RWPE1 (cell line): ENCODE measurements at places on chromosomes 5 and 9.
A peak's percentile ranks its signal among the peaks of the same experiment; 100 is the strongest.

DNA sequence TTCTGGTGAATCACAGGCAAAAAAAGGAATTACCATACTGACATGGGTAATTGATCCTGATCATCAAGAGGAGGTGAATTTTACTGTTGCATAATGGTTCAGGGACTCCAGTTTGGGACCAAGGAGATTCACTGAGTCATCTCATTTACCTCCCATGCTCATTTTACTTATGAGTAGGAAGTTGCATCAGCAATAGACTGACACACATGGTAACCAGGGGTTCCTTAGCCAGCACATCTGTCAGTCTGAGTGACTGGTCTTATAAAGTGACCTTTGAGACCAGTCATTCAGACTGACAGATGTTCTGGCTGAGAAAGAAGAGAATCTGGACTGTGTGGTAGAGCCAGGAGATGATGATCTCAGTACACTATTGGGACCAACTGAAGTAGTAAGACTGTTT is 384.6 kb upstream of the CD180 start:
- DNase-seq, result peak; percentile 16

- no peak for DNase-seq
These were observed 155.9 kb upstream of the ATP10B start for GRCh38 chr5:161007879-161008278.

DNA sequence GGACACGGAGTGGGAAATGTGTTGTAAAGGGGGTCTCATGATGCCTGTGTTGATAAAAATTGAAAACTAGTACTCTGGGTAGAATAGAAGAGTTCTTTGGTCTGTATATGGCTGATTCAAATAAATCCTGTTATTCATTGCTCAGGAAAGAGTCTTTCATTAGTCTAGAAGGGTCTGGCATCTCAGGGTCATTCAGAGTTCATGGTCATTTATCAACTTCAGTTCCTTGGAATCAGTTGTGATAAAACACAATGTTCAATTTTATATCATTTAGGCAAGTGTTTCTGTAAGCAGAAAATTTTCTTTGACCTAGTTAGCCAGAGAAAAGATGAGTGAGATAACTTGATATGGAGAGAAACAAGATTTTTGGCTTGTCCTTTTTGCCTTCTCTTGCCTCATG is 36.3 kb downstream of the SPATA31D1 start:
- no peak for DNase-seq

- DNase-seq, result no peak
These were observed 10.2 kb upstream of the ERMP1 start for GRCh38 chr9:5842929-5843793.

DNA sequence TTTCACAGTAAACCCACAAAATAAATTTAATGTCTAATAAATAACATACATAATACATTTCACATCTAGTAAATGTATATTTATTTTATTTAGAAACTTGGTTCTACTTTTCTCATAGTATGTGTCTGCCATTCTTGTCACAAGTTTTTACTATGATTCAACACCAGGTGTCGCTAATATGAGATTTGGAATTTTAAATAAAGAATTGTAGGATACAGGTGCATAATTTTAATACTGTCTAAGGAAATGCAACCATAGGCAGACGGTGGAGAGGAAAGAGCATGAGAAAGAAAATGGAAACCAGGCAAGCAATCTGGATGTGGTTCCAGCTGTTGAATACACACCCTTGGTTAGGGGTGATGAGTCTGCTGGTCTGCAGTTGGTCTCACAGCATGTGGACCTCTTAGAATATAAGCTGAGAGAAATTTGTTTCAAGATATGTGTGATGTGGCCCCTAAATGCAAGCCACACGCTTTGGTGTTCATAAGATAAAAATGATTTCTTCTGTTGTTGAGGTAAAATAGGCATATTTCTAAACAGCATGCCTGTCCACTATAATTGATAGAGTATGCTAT is 114.7 kb upstream of the TXNDC8 start:
- peak; percentile 11 for DNase-seq

DNA sequence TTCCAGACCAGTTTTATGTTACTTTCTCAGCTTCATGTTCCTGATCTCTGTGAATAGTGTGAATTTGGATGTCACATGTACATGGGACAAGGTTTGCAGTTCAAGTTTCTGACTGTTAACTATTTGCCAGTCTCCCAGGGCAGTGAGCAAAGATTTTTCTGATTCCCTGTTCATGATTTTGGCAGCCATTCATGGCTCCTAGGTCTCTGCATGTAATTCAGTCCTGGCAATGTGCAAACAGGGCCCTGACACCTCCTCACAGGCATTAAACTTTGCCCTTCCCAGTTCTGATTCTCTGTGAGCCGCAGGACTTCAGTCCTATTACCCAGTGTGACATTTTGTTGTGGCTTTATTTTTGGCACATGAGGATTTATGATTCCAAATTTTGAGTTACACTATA is 349.7 kb downstream of the ARRDC3 start:
- no peak for DNase-seq

DNA sequence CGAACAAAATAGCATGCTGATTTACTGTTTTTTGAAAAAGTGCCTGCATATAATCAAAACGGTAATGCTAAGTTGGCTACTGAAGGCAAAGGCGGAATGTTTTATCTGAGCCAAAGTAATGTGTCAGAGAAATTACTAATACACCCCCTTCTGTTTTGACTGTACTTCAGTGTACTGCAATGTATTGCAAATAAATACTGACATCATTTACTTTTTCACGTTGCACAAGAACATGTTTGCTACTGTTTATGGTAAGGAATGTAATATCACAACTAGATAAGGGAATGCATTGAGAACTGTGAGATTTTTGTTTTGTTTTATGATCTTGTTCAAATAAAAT is 813 bp upstream of the AGTPBP1 start:
- DNase-seq, result peak; percentile 44

- DNase-seq, result no peak
These were observed 145.5 kb upstream of the MAP3K1 start for GRCh38 chr5:56669534-56670483.

- no peak for DNase-seq
These were observed 29.7 kb downstream of the PITX1 start for GRCh38 chr5:135004376-135004775.

DNA sequence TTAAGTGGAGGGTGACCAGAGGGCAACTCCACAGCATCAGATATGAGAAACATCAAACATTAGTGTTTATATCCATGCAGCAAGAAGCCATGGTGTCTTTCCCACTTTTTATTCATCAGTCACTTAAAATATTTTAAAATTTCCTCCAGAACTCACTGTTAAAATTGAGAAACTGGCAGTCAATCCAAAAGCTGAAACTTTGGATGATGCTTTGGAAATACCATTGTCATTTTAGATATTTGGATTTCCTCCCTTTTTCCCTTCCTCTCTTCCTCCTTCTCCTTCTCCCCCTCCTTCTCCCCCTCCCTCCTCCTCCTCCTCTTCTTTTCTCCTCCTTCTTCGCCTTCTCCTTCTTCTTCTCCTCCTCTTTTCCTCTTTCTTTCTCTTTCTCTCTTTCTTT is 33.1 kb upstream of the NTRK2 start:
- no peak for DNase-seq

DNA sequence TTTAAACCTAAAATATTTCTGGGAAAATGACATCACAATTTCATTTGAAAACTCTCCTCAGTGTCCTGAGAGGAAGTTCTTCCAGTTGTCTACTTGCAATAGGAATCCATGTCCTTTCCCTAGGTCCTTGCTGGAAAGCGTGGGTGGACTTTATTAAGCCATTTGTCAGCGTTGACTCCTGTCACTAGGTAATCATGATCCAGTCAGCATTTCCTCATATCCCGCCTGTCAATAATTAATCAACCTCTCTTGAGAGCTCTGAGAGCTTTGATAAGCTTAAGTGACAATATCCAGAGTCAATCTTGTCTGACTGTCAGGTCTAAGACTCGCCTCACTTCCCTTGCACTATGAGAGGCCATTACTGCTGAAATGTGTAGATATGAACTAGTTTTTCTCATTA is 107.2 kb upstream of the SLIT3 start:
- DNase-seq, result no peak

DNA sequence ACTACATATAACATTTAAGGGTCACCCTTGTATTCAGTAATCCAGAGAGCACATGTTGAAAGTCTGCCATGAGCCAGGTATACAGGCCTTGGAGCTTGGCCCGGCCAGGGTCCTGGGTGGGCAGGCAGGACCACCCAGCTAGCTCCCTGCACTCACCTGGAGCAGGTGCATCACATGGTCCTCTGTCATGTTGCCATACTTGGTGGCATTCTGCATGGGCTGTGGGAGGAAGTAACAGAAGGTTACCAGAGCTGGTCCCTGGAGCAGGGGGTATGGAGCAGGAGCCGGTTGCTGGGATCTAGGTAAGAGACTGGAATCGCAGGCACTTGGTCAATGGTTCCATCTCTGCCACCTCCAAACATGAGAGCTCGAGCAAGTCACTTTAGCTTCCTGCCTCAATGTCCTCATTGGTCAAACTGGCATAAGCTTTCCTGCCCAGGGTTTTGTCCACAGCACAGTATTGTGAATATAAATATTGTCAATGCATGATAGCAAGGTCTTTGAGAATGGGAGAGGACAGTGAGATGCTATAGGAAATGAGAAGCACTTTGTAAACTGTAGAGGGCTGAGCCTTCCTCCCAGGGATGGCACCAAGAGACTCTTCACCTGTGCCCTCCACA is 6.5 kb downstream of the CD74 start:
- no peak for DNase-seq

GRCh38 chr5:174649391-174649790 is 75.0 kb upstream of the MSX2 start:
- no peak for DNase-seq

DNA sequence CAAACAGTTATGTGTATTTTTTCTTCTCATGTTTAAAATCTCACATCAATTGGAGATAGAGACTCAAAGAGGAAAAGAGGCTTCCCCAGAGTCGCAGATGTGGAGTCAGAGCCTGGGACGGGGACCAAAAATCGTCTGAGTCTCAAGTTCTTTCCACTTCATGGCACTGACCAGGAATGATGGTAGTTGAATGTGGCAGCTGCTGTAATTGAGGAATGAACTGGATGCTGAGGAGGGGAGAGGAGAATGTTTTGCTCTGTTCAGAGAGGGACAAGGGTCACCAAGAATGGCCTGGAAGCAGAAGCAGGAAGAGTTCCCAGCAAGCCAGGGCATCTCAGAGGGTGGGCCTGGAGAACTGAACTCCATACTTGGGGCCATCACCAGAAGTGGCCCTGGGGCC is 103.9 kb downstream of the NSG2 start:
- no peak for DNase-seq

GRCh38 chr9:134459164-134459563 is 132.9 kb downstream of the RXRA start:
- DNase-seq, result no peak

- no peak for DNase-seq
These were observed 66.2 kb downstream of the SIL1 start for GRCh38 chr5:139131921-139132432.

DNA sequence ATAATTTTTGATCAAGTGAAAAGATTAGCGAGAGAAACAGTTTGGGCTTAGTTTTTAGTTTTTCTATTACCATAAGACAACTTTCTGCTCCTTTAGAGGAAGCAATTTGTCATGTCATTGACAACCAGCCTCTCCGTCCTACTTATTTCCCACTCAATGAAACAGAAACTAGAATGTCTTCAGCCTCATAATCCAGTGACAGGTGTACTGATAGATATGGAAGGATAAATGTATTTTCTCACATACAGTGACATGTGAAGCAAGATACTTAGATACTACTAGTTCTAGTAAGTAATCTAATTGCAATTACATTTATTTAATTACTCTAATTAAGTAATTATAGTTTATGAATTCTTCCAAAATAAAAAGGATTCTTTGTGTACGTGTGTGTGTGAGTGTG is 429.7 kb downstream of the CDH10 start:
- DNase-seq, result no peak

DNA sequence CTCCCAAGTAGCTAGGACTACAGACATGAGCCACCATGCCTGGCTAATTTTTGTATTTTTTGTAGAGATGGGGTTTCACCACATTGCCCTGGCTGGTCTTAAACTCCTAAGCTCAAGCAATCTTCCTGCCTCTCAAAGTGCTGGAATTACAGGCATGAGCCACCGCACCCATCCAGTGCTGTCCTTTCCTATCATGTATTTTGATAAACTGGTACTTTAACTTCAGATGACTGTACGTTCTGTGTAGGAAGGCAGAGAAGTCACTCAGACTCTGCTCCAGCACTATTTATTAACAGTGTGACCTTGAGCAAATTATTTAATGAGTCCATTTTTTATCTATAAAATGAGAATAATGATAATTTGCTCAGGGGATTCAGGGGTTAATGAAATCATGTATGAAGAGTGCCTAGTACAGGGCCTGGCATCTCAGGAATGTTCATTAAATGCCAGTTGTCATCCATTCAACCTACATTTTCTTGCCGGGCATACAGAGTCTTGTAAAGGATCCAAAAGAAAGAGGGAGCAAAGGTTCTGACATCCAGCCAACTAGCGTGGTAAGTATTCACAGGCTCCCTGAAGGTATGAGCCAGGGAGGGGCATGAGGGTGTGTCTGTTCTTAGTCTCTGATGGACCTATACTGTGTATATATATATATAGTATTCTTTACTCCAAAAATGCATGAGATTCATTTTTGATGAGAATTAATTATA is 201.9 kb downstream of the PBX3 start:
- peak; percentile 79 for DNase-seq

DNA sequence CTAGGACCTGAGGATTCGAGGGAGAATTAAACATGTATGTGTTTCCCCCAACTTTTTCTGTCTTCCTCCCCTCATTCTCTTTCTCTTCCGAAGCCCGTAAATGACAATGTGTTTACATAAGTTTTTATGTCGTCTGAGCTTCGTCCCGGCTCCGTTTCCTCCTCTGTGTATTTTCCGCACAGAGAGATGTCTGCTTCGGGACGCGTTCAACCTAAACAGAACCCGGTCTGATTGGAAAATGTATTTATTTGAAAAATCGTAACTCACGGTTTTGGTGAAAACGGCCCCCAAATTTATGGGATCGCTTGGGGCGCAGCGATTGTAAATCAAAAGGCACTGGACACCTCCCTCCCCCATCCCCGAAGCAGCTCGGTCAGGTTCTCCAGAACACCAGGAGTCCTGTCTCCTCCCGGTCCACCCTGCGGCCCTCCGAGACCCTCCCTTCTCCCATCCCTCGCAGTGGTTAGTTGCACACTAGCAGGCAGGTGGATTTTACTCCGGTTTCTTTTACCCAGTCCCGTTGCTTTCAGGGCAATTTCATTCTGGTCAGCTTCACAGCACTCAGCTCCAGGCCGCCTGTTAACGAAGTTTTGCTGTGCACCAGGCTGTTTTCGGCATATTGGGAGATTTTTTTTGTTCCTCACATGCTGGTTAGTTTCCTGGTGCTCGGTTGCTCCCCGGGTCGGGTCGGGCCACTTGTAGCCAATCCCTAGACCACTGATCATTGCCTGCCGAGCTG is 5.8 kb upstream of the HAND1 start:
- DNase-seq, result no peak

GRCh38 chr9:130791303-130791894 is 43.7 kb upstream of the ABL1 start:
- DNase-seq, result no peak

DNA sequence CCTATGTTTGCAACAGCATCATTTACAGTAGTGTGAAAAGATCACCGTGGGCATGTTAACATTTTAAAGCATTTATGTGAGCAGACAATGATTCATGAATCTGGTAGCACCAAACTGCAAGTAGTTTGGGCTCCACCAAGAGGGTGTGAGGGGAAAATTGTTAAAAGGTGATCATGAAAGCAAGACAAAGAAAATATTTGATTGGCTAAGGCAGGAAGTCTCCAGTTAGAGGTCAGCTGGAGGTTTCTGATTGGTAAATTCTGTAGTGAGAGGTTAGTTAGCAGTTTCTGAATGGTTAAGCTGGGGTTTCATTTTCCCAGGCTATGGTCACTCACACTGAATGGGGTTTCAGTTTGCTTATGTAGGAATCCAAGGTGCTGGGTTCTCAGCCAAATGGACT is 13.5 kb upstream of the DRD1 start:
- peak; percentile 46 for DNase-seq
